Thoracic aorta (tissue), 2 donors: ENCODE measurements at places on chromosomes 13 and 19.

DNA sequence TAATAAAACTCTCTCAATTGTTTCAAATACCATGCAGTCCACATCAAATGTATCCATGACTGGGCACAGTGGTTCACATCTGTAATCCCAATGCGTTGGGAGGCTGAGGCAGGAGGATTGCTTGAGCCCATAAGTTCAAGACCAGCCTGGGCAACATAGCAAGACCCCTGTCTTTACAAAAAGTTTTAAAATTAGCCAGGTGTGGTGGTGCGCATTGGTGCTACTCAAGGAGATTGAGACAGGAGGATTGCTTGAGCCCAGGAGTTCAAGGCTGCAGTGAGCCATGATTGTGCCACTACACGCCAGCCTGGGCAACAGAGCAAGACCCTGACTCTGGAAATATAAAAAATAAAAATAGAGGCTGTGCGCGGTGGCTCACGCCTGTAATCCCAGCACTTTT, 5.0 kb downstream of the CLIP3 start:
- no peak for DNase-seq

- no peak for DNase-seq
These were observed 6.4 kb upstream of the RASL11A start for GRCh38 chr13:27264181-27264580.

DNA sequence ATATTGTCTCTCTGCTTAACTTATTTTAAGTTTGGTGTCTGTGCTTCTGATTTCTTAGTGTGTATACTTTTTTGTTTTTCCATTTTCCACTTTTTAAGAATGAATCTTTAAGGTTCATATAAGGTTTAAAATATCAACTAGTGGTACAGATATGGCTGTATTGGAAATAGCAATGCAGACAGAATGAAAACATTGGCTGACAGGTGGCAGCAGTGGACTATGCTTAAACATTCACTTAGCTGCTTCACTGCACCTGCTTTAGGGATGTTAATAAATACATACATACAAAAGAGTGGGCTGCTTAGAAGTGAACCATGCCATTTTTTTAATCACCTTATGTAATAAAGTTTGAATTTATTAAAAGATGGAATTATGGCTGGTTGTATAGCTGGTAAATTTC, 27.3 kb downstream of the TM9SF2 start:
- no peak for DNase-seq

DNA sequence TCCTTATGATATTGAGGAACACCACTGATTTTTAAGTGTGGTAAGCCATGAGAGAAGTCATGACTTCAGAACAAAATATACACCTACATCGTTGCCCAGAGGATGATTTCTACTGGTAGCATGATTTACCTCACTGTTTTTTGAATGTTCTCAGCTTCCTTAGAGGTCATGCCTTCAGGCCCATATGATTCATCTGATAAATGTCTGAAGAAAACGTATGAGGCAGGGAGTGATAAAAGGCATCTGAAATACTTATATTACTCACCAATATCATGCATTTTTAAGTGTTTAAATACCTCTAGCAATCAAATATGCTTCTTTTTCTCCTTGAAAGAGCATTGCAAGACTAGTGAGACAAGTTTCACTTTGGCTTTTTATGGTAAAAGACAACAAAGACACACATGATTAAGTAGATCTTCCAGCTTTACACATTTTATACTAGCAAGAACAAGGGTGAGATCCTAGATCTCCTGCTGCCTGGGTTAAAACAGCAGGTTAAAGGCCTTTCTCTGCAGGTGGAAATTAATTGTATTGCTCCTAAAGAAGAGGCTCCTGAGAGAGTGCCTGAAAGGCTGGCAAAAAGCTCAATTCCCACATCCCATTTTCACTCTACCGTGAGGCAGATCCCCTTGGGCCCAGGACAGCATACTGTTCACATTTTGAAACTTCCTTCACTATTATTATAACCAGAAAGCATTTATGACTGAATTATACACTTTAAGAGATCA, 432.4 kb downstream of the SLITRK1 start:
- DNase-seq: no peak

- no peak for DNase-seq
These were observed 385.8 kb downstream of the KCNRG start for GRCh38 chr13:50401049-50401505.

DNA sequence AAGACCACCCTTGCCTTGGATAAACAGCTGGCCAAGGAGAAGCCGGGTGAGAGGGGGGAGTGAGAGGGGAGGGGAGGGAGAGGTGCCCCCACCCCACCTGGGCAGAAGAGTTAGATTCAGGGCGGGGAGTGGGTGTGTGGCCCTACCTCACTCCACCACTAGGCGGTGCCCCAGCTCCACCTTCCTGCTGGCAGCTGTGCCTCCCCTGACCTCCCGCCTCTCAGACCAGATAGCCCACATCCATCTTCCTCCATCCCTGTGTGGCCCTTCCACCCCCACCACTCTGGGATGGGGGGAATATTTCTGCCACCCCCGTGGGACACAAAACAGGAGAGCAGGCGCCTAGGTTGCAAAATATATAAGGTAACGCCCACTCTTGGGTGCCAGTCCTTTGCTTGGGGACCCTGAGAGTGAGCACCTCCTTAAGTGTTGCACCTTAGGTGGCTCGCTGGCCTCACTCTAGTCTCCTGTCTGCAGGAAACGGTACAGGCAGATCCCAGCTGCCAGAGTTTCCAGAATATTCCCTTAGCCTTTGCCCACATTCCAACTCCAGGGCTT, 13.8 kb upstream of the EHD2 start:
- no peak for DNase-seq

DNA sequence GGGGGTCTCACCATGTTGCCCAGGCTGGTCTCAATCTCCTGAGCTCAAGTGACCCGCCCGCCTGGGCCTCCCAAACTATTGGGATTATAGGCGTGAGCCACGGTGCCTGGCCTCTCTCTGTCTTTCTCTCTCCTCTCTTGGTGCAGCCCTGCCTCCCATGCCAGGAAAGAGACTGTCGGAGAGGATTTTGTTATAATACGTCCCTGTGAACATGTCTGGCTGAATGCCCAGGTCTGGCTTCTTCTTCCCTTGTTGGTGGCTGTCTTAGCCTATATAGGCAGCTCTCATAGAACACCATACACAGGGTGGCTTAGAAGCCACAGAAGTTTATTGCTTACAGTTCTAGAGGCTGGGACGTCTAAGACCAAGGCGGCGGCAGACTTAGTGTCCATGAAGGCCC, 46.4 kb downstream of the PEX11G start:
- no peak for DNase-seq

GRCh38 chr19:35805526-35806102, 7.0 kb downstream of the PRODH2 start:
- DNase-seq: no peak

GRCh38 chr19:4409123-4409933, 6.9 kb downstream of the CHAF1A start:
- DNase-seq: no peak

GRCh38 chr13:104270731-104271130, 1204.5 kb upstream of the SLC10A2 start:
- DNase-seq: no peak

GRCh38 chr13:49521224-49521623, 25.5 kb downstream of the PHF11 start:
- no peak for DNase-seq

DNA sequence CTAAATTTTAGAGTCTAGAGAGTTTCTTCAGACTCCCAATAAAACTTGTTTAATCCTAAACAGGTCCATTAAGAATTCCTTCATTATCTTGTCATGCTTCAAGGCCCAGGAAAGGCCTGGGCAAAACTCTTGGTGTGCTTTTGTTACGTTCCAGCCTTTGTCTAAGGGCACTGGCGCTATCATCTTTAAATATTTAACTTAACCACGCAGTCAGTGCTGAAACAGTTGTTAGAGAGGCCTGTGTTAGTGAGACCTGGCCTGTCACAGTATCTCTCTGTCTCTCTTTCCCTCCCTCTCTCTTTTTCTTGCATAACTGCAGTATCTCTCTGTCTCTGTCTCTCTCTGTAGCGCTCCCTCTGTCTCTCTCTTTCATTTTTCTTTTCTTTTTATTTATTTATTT, 8.2 kb upstream of the OR1M1 start:
- no peak for DNase-seq

DNA sequence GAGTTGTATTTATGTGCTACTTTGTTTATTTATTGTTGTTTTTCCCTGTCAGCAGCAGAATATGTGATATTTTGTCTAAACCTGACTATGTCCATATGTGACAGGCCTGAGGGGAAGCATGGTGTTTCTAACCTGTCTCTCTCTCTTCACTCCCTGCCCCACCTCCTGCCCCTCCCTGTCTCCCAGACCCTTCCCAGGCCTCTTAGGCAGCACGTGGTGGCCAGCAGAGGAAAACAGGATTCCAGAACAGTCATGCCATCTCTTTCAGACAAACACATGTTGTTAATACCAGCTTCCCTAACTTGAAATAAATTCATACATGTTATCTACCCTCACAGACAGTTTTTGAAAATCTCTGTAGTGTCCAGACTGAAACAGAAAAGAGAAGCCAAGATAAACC, 31.0 kb upstream of the ATP11A start:
- no peak for DNase-seq

GRCh38 chr19:30160426-30160825, 211.8 kb upstream of the ZNF536 start:
- no peak for DNase-seq

DNA sequence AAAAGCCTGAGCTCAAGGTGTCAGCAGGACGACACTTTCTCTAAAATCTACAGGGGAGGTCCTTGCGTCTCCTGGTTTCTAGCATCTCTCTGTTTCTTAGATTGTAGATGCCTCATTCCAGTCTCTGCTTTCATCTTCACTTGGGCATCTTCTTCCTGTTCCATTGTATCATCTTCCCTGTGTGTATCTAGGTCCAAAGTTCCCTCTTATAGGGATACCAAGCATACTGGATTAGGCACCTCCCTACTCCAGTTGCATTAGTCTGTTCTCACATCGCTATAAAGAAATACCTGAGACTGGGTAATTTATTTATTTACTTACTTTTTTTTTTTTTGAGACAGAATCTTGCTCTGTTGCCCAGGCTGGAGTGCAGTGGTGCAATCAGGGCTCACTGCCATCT, 91.3 kb upstream of the ABCC4 start:
- DNase-seq: no peak

DNA sequence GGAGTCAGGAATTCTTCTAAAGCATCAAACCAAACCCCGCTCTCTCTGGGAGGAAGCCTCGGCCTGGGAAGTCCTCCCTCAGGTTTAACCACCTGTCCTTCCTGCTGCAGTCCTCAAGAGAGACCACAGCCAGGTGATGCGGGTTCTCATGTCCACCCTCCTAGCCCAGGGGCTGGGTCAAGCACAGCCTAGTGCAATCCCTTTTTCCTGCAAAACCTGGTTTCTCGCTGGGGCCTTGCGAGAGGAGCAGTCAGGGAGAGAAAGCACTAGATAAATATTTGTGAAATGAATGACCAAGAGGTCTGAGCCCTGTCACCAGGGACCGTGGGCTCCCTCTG, 2.4 kb downstream of the SLC8A2 start:
- DNase-seq: no peak
